ENCODE measurements at places on chromosomes 4 and X.

DNA sequence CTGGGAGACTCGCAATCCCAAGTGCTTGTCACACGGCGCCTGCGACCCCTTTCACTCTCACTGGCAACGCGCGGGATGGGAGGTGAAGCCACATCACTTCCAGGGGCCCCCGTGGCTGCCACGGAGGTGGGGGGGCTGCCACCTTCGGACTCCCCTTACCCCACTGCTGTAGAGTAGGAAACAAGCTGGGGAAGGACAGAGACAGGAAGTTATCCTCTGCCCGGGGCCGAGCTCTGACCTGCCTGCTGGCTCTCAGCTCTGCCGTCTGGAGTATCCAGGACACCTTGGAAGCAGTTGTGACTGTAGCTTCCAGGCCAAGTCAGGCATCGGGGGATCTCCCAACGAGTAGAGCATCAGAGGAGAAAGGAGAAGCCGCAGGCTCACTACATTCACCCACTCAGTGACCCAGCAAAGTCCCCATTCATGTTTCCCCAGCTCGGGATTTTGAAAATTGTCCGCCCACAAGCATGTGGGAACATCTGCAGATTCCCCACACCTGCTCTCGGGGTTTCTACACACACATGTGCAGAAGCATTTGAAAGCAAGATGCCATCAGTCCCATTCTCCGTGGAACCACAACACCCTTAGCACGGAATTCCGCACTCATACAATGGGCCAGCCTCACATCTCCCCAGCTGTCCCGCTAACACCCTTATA lies 10.8 kb downstream of the PDZD4 start:
- no peak for DNase-seq

GRCh38 chr4:7542781-7543180 lies 108.1 kb upstream of the PSAPL1 start:
- DNase-seq: no peak

DNA sequence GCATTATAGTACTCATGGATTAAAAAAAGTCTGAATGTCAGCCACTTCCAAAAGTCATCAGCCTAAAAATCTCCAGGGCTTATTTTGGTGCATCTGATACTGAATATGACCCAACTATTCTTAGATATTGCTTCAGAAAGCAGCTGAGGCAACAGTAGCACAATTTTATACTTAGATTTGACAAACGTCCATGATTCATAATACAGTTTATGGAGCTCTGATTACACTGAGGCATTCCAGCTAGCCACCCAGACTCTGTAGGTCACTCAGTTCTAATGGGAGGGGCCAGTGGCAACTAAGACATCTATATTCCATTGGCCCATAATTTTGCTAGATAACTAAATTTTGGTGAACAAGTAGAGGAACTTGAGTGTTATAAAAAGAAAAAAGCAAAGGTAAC lies 10.3 kb downstream of the SPATA4 start:
- DNase-seq: no peak

DNA sequence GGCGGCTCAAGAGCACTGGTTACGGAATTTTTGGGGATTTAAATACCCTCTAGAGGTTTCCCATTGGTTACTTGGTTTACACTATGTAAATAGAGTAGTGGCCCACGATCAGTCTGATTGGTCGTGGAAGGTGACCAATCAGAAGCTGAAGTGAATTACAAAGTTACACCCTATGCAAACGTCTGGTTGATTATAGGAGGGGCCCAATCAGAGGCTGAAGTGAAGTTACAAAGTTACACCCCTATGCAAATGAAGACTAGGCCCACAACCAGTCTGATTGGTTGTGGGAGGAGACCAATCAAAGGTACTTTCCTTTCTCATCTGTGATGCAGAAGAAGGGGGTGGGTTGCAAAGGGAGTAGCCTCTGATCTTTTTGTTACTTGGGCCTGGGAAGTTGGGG lies 45.1 kb upstream of the HSD17B10 start:
- no peak for DNase-seq

DNA sequence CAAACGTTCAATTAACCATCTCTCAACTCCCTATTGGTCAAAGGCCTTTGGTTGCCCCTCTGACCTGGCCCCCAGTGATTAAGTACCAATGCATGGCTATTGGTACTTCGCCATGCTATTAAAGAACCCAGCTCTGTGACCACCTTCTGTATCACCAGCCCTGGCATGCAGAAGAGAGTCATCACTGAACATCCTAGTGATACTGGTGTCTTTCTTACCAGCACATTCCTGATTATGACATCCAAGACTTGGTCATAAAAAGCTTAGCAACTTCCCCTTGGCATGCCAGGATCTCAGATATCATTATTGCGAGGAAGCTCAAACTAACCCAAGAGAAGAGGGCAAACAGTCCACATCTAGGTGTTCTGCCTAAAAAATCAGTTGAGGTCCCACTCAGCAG lies 122.3 kb upstream of the OTUD4 start:
- DNase-seq: no peak

DNA sequence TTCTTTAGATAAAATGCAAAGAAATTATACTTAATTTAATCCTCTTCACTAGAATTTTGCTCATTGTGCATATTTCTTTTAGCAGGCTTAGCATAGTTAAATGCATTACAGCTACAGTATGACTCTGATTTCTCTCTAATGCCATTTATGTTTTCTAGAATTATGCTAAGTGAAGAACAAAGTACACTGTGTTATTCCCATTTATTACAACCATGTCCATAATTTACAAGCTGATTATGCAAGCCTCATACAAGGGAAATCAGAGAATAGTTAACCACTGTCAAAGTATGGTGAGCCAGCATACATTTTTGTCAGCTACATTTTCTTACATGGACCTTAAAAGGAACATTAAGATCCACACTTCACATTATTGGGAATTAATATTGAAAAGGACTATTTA lies 99.1 kb downstream of the MAB21L2 start:
- no peak for DNase-seq

DNA sequence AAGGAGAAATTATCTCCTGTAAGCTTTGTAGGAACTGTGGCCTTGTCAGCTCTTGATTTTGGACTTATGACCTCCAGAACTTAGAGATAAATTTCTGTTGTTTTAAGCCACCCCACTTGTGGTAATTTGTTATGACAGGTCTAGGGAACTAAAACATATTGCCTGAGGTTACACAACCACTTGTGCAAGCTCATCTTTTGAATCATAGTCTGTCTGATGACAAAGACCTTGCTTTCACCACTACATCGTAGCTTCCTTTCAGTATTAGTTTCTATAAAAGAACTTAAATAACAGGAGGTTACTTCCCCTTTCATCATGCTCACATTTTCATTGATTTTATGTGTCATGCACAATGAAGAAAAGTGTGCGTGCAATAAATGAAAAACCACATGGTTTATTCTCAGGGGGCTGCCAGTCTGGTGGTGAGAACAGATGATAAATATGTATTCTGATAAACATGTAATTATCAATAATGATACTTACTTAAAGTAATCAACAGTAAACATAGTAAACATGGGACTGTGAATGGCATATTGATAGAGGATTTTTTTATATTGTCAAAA lies 690.0 kb upstream of the HS3ST1 start:
- no peak for DNase-seq

DNA sequence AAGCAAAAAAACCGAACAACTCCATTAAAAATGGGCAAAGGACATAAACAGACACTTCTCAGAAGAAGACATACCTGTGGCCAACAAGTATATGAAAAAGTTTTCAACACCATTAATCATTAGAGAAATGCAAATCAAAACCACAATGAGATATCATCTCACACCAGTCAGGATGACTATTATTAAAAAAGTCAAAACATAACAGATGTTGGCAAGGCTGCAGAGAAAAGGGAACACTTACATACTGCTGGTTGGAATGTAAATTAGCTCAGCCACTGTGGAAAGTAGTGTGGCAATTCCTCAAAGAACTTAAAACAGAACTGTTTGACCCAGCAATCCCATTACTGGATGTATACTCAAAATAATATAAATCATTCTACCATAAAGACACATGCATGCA lies 436.3 kb downstream of the KLHL13 start:
- no peak for DNase-seq

GRCh38 chrX:139766545-139766983 lies 58.6 kb upstream of the MCF2 start:
- no peak for DNase-seq

DNA sequence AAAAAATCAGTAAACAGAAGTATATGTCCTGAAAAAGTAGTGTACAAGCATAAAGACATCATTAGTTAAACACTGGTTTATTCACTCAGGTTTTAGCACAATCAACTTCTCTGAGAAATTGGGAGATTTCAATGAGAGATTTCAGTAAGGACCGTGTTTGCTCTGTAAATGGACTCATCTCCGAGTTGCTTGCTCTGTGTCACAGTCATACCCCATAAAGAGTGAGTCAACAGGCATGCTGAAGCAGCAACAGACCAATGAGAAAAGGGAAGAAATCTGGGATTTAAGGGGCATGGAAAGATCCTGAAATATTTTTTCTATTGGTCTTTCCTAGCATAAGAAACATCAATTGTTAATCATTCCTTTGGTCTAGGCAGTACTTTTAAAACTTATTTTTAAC lies 4.7 kb downstream of the GLUD2 start:
- DNase-seq: no peak

DNA sequence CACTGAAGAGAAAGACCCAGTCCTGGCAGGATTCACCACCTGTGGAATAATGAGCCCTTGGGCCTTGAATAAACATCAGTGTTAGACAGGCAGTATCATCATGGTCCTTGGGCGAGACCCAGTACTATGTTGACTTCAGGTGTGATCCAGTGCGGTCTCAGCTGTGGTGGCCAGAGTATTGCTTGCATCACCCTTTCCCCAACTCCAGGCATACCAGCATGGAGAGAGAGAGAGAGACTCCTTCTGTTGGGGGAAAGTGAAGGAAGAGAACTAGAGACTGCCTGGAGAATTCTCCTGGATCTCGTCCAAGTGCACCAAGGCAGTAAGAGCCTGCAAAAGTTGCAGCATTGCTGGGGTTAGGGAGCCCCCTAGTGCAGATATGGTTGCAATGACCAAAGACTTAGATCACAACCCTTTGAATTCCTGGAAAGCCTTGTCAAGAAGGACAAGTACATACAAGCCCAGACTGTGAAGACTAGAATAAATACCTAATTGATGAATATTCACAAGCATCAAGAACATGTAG lies 61.1 kb upstream of the VAMP7 start:
- DNase-seq: peak; percentile 32
